ENCODE measurements at places on chromosomes 13 and 19.

- DNase-seq, result no peak
These were observed 2009.5 kb upstream of the PCDH20 start for GRCh38 chr13:63425131-63425530.

DNA sequence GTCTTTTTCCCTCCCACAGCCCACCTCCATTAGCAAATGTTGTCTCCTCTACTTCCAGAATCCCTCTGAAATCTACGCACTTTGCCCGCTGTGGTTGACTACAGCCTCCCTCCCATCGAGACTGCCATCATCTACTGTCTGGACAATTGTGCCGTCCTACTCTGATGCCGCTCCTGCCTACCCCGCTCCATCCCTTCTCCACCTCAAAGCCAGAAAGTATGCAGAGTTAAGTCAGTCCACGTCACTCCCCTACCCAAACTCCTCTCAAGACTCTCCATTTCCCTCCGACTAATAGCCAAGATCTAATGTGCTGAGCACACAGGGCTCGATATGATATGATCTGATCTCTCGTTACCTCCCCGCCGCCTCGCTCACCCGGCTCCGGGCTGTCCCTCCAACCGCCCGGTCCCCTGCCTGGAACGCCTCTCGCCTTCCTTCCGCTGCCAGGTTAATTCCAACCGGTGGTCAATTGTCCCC lies 556 bp downstream of the CACTIN start:
- no peak for DNase-seq

GRCh38 chr19:30887042-30887441 lies 462.2 kb downstream of the TSHZ3 start:
- no peak for DNase-seq

DNA sequence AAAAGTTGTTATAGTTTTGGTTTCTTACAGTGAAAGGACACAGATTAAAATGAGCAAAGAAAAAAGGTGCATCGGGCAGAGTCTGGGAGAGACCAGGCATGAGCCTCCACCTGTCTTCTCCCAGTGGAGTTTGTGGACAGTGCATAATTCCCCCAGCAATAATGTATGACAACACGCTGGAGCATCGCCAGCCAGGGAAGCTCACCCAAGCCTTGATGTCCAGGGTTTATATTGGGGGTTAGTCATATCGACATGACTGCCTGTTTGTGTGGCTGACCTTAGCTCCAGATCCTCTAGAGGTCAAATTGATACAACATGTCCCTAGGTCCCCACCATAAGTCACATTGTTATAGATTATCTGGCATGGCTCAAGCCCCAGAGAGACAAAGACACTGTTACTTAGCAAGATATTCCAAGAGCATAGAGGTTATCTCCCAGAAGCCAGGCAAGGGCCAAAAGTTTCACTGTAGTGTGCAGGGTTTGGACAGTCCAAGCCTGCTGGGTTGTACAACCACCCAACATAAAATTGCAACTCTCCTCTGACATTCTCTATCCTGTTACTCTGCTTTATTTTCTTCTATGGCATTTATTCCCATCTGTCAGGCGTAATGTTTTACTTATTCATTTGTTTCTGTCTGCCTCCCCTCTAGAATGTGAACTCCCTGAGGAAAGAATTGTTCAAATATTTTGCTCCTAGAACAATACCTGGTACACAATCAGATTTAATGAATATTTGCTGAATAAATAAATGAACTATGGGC lies 5.6 kb upstream of the KLK13 start:
- no peak for DNase-seq

DNA sequence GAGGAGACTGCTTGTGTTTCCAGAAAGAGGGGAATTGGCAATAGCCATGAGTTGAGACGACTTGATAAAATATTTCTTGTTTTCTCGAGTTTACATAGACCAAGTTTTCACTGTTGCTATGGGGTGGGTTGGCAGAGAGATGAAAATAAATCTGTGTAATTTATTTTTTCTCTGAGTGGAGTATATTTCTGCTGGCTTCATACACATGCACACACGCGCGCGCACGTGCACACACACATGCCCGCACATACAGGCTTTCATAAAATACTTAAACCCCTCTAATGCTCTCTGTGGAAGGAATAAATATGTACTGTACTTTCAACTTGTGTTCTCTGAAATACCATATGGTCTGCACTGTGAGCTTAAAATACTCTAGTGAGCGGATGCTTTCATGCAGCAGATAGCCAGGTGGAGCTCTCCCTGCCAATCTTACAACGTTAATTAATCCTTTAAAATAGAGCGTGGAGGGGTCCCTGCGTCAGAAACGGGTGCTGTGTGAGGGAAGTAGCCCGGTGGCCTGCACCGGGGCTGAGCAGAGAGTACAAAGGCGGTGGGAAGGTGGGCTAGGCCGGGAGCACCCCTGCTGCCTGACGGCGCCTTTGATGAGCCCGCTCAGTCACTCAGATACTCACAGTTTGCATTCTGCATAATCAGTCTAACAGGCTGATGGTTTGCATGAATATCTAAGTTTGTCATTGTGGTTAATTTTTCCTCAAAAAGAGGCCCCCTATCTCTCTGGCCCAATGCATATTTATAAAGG lies 44.1 kb downstream of the CCNE1 start:
- DNase-seq, result no peak

DNA sequence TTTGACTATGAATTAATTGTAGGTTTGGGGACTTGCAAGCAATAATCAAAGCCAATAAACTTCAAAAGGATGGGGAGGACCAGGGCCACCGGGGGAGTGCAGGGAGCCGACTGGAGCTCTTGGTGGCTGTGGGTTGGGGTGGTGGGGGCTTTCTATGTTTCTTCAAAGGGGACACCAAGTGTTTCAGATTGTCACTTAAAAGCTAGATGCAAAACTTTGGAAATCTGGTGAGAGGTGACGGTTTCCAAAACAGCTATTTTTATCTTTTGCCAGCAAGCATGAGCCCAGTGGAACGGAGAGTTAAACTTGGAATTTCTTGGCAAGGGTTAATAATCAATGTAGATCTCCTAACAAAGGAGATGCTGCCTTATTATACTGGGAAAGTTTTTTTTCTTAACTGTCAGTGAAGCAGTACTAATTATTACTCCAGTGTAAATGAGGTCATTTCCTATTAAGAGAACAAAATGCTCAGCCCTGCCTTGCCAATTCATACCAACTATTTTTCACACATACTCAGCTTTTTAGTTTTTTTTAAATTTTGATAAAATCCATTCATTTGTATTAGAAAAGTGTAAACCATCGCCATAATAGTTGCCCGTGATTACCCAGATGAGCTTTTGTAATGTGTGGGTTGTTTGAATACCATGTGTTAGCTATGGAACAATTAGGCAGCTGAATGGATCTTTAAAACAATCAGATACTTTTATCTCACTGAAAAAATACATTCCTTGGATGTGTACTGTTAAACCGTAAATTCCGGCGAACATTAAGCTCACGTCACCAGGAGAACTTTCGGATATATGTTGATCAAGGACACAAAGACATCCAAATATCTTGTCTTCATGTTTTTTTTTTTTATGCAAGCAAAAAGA lies 95.9 kb upstream of the ZNF536 start:
- no peak for DNase-seq

- DNase-seq, result no peak
These were observed 29.0 kb upstream of the CEBPG start for GRCh38 chr19:33344573-33344925.

GRCh38 chr19:13085666-13086065 lies 17.0 kb downstream of the LYL1 start:
- no peak for DNase-seq

DNA sequence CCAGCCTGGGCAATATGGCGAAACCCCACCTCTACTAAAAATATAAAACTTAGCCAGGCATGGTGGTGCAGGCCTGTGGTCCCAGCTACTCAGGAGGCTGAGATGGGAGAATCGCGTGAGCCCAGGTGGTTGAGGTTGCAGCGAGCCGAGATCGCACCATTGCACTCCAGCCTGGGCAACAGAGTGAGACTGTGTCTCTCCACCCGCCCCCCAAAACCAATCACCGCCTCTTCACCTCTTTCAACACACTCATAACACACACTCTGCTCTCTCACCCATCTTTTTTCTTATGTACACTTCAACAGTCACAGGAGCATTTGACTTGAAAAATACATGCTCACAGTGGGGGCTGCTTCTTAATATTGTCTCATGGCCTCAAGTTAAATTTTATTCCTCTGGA lies 76.8 kb downstream of the ESD start:
- DNase-seq, result no peak

GRCh38 chr19:14116918-14117578 lies 514 bp downstream of the PRKACA start:
- no peak for DNase-seq

GRCh38 chr13:70995338-70995737 lies 871.7 kb downstream of the DACH1 start:
- DNase-seq, result no peak

GRCh38 chr13:27613628-27614027 lies 6.7 kb downstream of the LNX2 start:
- no peak for DNase-seq

GRCh38 chr13:66774046-66774445 lies 456.1 kb downstream of the PCDH9 start:
- no peak for DNase-seq

DNA sequence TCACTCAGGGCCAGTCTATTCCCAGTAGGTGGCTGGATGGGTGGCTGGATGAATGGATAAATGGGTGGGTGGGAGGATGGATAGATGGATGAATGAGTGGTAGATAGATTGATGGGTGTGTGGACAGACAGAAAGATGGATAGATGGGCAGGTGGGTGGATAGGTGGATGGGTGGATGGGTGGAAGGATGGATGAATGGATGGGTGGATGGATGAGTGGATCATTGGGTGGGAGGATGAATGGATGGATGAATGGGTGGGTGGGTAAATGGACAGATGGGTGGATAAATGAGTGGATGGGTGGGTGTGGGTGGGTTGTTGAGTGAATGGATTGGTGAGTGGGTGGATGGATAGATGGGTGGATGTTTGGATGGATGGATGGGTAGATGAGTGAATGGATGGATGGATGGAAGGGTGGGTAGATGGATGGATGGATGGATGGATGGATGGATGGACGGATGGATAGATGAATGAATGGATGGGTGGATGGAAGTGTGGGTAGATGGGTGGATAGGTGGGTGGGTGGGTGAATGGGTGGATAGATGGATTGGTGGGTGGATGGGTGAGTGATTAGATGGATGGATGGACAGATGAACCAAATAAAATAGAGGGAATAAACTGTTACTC lies 27.1 kb upstream of the CCNE1 start:
- DNase-seq, result no peak

DNA sequence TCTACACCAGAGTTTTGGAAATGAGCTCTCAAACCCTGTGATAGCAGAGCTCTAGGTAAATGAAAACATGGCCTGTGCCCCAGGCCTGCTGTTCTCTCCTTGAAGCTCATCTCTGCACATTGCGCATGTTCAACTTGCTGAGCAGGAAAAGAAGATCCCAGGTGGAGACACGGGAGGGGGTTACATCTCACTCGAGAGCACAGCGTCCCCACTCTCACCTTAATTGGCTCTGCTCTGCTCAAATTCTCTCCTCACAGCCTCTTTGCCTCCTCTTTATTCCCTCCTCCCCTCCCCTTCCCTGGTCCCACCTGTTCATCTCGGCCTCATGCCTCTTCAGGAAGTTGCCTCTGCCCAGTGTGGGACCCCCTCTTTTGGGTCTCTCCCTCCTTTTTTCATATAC lies 44.7 kb downstream of the RGCC start:
- no peak for DNase-seq

- no peak for DNase-seq
These were observed 80.2 kb downstream of the SPACA7 start for GRCh38 chr13:112456138-112457056.

- DNase-seq, result no peak
These were observed 34.4 kb upstream of the NANOS3 start for GRCh38 chr19:13842291-13843103.

GRCh38 chr13:106517109-106517847 lies 18.2 kb downstream of the EFNB2 start:
- DNase-seq, result no peak

GRCh38 chr19:42132030-42132628 lies at the start of gene POU2F2:
TSS of gene POU2F2 (minus strand) at chr19:42132446. CDS start at chr19:42132411, 35 bp downstream.
- peak; percentile 41 for DNase-seq

DNA sequence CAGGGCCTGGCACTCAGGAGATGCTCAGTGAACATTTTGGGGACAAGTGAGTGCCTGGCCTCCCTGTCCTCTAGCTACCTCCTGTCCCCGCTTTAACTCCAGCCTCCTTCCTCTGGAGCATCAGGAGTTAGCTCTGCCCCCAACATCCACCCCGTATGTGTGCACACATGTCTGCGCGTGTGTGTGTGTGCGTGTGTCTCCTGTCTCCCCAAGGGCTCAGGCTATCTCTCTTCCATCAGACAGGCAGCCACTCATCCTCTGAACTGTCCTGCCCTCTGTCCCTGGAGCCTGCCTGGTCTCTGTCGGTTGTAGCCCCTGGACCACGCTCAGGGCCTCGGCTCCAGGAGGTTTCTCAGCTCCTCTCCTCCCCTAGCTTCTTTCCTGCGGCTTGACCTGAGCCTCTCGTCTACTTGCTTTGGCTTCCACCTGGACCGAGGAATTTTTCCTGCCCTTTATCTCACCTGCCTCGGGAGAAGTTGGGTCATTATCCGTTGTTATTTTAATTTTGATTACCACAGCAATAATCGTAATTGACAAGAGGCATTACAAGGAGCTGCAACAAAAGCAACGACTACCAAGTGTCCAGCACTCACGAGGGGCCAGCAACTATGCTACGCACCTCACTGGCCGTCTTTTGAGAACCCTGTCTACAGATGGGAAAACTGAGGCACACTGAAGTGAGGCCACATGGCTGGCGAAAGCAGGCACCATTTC lies 32.0 kb upstream of the ASF1B start:
- no peak for DNase-seq

DNA sequence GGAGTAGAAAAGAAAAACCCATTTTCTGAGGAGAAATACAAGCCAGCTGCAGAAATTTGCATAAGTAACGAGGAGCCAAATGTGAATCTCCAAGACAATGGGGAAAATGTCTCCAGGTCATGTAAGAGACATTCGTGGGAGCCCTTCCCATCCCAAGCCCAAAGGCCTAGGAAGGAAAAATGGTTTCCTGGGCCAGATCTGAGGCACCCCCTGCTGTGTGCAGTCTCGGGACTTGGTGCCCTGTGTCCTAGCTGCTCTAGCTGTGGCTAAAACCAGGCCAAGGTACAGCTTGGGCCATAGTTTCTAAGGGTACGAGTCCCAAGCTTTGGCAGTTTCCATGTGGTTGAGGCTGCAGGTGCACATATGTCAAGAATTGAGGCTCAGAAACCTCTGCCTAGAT lies 444.9 kb downstream of the PCDH20 start:
- no peak for DNase-seq

GRCh38 chr19:38369584-38369983 lies 4.8 kb upstream of the PSMD8 start:
- DNase-seq, result no peak

GRCh38 chr19:31166206-31166605 lies 183.0 kb downstream of the TSHZ3 start:
- no peak for DNase-seq

DNA sequence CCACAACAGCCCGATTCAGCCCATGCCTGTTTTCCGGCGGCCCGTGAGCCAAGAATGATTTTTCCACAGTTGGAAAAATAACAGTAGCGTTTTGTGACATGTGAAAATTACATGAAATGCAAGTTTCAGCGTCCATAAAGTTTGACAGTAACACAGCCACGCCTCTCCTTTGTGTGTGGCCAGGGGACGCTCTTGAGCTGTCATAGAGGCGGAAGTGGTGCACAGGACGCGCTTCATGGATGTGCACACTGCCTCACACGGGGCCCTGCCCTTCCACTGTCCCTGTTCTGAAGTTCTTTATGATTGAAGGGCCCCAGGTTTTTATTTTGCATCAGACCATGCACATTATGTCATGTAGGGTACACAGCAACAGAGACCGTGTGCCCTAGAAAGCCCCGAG lies 12.4 kb upstream of the ELAVL1 start:
- no peak for DNase-seq

All from GM12878 (cell line).